ENCODE measurements at places on chromosomes 2 and 18. TPM values are rescaled to one million over a fixed set of nuclear protein-coding genes. Genes with fewer than 3 reads are reported as not detected.
A peak's percentile ranks its signal among the peaks of the same experiment; 100 is the strongest.

GRCh38 chr2:196435189-196435588 lies 204.3 kb upstream of the CCDC150 start:
- DNase-seq = peak; percentile 7

DNA sequence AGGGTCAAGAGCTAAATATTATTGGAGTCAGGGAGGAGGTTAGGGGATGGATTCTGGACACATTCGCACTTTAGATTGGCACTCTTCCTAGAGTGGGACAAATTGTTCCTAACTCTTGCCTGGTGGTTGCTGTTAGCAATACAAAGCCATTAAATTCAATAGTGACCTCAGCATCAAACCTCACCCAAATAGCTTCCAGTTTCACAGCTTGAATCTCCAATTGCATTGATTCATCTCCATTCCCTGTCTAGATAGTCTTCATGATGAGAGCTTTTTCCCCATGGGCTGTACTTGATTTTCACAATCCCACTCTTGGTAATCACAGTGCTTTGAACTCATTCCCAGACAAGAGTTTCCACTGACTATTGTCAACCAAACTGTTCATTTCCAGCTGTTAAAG lies 585.9 kb upstream of the SYT4 start:
- DNase-seq = no peak

DNA sequence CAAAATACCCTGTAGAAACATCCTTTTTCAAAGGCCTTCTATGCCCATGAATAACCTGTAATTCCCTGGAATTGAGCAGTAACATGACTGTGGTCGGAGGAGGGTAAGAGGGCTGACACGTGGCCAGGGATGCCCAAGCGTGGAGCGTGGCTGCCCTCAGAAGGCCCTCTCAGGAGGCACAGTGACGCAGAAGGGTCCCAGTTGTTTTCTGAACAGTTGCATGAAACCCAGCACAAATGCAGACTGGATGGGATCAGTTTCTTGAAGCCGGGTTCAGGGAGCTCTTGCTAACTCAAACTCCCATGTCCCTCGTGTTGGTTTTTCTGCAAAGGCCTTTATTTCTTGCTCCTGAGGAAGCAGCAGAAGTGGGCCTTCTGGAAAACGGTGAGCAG lies 237.0 kb downstream of the ALPK2 start:
- DNase-seq = no peak

DNA sequence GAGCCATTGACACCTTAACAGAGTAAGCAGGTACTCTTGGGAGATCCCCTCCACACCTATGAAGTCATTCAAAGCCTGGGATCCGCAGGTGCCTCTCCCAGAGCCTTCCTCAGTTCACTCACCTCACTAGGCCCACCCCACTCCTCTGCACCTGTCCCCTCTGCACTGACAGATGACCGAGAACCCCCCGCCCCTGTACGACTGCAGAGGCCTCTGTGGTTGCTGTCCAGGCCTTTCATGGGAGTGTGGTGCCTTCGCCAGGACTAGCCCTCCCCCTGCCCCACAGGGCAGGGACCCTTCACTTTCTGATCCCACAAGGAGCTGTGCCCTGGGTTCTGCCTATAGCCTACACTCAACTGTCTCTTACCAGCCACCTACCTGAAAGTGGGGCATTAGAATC lies 238.5 kb downstream of the ZBTB7C start:
- DNase-seq = no peak

DNA sequence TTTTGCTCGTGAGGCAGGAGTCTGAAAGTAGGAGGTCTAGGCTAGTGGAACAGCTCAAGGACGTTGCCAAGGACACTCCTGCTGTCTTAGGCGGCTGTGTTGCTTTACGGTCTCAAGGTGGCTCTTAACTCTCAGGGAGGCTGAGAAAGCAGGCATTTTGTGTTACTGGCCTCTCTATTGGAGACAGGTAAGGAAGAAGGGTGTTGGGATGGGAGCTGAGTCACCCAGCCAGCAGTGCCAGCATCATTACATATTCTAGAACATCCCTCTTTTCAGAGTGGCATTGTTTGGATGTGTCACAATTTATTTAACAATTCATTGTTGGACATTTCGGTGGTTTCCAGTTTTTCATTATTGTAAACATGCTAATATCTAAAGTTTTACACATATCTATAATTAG lies 30.8 kb upstream of the TMEM214 start:
- peak; percentile 46 for DNase-seq

- peak; percentile 5 for DNase-seq
Measured at GRCh38 chr18:64966667-64967066, 784.1 kb upstream of the CDH7 start.

Gene CD226
- 0.17 TPM for total RNA-seq
